ENCODE measurements at places on chromosomes 16 and 17.
A peak's percentile ranks its signal among the peaks of the same experiment; 100 is the strongest.

GRCh38 chr17:6455321-6455705, 11.1 kb downstream of the PIMREG start:
- peak; percentile 73 for DNase-seq

DNA sequence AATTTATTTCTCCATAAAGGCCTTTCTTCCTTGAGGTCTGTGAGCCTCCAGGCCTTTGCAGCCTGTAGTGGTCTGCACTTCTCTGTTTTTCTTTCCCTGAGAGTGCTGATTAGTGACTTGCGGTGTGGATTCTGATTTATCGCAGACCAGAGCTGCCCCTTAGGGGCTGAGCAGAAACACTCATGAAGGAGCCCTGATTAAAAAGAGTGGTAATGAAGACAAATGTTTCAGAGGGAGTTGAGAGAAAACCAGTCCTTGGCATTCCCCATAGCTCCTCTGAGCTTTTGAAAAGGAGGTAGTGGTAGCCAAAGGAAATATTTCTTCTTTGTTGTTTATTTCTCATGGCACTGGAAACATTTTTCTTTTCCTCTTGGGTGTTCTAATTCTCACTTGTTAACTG, 268.1 kb upstream of the TBX2 start:
- no peak for DNase-seq

GRCh38 chr16:89122322-89122851, 28.7 kb downstream of the ACSF3 start:
- DNase-seq: no peak

DNA sequence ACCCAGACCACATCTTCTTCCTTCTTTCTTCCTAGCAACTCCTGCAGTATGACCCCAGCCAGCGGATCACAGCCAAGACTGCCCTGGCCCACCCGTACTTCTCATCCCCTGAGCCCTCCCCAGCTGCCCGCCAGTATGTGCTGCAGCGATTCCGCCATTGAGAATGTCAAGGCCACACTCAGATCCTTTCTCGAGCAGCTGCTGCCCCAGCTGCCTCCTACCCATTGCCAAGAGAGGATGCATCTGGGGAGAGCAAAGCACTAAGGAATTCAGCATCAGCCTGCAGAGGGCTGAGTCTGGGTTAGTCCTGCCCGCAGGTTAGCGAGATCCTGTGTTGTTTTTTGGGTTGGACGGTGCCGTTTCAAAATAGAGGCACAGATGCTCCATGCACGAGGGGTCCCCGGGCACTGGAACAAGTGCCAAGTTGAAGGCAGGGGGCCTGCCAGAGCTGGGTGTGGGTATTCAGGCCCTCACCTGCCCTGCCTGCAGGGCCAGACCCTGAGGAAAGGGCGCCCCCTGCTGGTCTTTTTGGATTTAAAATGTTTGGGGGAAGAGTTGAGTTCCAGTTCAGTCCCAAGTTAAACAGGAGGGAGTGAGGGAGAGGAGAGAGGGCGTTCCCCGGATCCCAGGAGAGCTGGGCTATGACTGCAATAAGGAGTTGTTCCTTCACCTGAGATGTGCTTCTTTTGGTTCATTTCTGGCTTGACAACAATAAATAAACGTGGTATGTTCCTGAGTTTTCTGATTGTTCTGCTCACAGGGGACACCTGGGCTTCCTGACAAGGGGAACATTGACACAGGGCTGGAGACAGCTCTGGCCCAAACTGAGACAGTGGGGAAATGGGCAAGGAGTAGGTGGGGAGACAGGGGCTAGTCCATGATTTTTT, 4.9 kb downstream of the CDK3 start:
- DNase-seq: no peak

GRCh38 chr16:30619202-30619601, 9.0 kb upstream of the ZNF689 start:
- no peak for DNase-seq

DNA sequence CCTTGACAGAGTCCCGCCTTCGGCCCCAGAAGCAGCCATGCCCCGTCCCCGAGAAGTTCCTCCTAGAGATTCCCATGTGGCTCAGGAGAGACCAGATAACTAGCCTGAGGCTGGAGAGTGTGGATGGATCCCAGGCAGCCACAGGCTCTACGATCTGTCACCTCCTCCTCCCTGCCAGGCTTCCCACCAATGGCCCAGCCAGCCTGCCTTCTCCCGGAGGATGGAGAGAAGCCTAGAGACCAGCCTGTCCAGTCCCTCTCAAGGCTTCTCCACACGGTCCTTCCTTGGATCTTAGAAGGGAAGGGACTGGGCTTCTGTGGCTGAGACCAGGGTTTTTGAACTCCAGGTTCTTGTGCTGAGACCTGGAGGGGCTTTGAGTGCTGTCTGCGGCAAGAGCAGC, 1.6 kb upstream of the SMTNL2 start:
- DNase-seq: no peak

GRCh38 chr17:69405096-69405495, 9.4 kb upstream of the MAP2K6 start:
- no peak for DNase-seq

DNA sequence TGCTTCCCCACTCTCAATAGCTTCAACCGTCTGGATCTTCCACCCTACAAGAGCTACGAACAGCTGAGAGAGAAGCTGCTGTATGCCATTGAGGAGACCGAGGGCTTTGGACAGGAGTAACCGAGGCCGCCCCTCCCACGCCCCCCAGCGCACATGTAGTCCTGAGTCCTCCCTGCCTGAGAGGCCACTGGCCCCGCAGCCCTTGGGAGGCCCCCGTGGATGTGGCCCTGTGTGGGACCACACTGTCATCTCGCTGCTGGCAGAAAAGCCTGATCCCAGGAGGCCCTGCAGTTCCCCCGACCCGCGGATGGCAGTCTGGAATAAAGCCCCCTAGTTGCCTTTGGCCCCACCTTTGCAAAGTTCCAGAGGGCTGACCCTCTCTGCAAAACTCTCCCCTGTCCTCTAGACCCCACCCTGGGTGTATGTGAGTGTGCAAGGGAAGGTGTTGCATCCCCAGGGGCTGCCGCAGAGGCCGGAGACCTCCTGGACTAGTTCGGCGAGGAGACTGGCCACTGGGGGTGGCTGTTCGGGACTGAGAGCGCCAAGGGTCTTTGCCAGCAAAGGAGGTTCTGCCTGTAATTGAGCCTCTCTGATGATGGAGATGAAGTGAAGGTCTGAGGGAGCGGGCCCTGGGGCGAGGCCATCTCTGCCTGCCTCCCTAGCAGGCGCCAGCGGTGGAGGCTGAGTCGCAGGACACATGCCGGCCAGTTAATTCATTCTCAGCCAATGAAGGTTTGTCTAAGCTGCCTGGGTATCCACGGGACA, 11.1 kb upstream of the CLEC18A start:
- no peak for DNase-seq

GRCh38 chr17:66849851-66850580, 15.1 kb downstream of the CACNG5 start:
- DNase-seq: no peak

DNA sequence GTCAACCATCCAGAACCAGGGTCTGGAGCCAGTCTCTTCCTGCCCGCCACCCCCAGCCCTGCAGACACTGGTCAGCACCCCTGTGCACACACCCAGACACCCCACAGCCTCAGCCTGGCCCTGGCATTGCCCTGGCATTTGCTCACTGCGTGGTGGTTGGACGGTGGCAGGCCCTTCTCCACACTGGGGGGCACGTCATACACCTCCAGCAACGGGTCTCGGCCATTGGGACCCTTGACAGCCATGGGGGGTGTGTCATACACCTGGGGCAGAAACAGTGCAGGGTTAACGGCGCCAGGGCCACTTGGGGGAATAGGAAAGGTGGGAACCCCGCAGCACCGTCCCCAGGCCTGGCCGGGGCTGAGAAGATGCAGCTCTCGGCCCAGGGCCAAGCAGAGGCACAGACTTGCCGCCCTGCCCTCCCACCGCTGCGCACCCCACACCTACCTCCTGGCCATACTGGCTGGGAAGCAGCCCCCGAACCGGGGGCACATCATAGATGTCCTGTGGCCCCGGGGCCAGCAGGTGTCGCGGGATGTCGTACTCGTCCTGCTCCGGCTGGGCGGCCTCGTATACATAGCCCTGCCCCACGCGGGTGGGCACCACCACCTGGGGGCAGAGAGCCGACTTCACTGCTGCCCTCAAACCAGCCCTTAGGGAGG, 14.6 kb downstream of the BCAR1 start:
- DNase-seq: no peak

DNA sequence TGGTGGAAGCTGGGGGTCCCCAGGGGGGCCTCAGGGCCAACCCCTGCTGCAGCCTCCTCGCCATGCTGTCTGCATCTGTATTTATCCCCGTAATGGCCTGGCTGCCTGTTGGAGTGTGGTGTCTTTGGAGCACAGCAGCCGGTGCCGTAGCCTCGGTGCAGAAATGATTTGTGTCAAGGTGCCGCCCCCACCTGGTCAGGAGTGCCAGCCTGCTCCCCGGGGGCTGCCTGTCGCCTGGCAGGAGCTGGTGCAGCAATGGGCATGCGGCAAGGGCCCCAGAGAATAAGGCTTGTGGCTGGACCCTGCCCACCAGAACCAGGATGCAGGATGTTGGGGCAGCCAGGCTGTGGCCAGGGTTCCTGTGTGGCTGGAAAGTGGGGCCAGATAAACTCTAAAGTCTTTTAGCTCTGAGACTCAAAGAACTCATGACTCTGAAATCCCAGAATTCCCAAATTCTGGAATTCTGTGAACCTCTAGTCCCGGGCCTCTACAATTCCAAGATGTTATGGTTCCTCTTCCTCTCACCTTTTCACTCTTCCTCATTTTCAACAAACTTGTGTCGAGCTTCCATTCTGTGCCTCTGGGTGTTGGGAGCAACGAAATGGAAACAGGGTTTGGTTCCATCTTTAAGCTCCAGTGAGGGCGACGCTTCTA, 5.9 kb downstream of the CPNE2 start:
- DNase-seq: no peak

DNA sequence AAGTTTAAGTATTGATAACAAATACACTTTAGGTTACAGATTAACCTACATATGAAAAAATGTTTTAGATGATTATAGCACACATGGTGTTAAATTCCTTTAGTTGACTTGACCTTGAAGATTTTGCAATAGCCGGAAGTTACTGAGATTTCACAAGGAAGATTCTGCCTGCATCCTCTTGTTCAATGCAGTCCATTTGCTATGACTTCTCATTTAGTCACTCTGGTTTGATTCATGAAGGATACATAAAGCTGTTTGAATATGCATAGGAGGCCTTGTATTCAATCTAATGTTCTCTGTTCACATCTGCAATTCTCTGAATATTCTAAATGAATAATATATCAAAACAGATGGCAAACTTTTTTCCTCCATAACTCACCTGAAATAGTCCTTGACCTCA, 870.2 kb upstream of the GOT2 start:
- no peak for DNase-seq

GRCh38 chr16:81841722-81842121, 62.6 kb downstream of the PLCG2 start:
- DNase-seq: no peak

- DNase-seq: no peak
Measured at GRCh38 chr16:1429012-1429411, 1.9 kb upstream of the PERCC1 start.

DNA sequence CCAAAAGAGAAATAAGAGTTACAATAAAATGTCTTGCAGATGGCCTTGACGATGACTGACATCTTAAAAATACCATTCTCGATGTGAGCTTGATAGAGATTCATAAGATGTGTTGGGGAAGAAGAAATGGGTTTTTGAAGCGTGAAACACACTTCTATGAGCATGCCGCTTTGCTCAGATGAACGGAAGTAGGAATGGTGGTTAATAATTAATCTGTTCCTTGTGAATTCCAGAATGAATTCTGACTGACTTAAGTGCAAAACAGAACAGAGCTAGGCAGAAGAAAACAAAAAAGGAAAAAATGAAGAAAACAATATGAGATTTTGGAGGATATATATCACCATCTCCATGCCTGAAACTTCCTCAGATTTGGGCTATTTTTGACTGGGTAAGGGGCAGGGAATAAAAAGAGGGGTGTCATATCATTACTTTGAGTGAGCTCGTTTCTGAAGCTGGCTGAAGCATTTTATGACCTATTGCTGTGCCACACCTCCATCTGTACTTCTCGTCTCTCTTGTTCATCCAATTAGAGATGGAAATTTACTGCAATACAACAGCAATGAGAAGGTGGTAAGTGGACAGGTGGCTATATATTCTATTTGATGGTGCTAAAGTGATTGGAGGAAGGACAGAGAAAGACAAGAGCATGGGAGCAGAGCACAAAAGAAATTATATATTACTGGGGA, 1152.0 kb upstream of the CDH8 start:
- no peak for DNase-seq

DNA sequence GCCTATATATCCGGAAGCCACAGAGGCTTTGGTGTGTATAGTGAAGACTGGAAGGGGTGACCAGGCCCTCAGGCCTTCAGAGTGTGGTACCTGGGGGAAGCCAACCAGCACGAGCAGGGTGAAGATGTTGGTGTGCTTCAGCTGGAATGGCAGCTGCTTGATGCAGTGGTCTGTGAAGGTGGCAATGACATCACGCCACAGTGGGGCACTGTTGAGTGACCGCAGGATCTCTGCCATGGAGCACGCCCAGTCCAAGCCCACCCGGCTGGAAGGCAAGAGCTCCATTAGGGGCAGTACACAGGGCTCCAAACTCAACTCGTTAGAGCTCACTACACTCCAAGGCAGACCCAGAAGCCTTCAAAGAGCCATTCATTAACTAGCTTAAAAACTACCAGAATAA, 68.5 kb upstream of the ATP2A3 start:
- no peak for DNase-seq

DNA sequence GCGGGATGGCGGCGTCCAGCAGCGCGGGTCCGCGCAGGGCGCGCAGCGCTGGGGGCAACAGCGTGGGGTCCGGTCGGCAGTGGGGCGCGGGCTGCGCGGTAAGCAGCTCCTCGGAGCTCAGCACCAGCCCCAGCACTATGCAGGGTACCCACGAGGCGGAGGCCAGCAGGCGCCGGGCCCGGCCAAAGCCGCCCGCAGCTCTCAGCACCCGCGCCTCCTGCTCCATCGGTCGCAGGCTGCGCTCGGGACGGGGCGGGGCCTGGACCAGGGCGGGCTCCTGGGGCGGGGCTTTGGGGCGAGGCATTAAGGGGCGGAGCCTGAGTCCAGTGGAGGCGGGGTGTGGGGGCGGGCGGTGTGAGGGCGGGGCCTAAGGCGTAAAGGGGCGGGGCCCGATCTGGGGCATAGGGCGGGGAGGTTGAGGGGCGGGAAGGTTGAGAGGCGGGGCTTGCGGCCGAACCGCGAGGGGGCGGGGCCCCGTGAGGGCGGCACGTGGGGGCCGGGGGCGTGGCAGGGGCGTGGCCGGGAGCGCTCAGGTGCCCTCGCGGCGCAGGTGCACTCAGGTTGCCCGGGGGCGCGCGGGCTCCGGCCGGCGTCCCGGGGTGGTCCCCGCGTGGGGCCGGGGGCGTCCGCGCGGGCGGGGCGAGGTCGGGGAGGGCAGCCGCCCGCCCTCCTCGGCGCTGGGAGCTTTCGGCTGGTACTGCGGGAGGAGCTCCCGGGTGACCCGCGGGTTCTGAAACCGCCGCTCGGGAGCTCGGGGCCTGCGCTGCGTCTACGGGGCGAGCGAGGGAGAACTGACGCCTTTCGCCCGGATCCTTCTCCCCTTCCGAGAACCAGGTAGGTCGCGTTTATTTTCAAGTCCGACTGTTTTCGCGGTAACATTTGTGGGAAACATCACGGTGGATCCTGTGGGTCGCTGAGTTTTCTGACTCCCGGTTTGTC, 1.4 kb upstream of the SLC22A31 start:
- peak; percentile 53 for DNase-seq

- no peak for DNase-seq
Measured at GRCh38 chr17:34527908-34528470, 51.4 kb upstream of the TMEM132E start.
